ENCODE measurements at places on chromosomes 3 and 15. TPM values are rescaled to one million over a fixed set of nuclear protein-coding genes. Genes with fewer than 3 reads are reported as not detected.

Gene SLC2A2
- not detected for total RNA-seq

Gene TMCO5A
- 0.49 TPM for total RNA-seq

Gene FHIT
- 1.5 TPM for total RNA-seq

Gene ADIPOQ
- total RNA-seq, result not detected

Gene RHOV
- 0.82 TPM for total RNA-seq

Gene PLOD2
- total RNA-seq, result 46.1 TPM

Gene GP9
- total RNA-seq, result not detected

Gene NAALADL2
- 11.4 TPM for total RNA-seq

Gene NOX5
- total RNA-seq, result 0.27 TPM

Gene CCDC33
- total RNA-seq, result not detected

Gene ZBED2
- total RNA-seq, result 0.09 TPM

Gene UBR1
- 38.1 TPM for total RNA-seq

Gene DUOXA2
- total RNA-seq, result not detected

Measured in fibroblast of the aortic adventitia (primary cell).